Esophagus mucosa (tissue), 1 donor: ENCODE measurements at places on chromosomes 11 and 22. TPM values are rescaled to one million over a fixed set of nuclear protein-coding genes. Genes with fewer than 3 reads are reported as not detected.

DNA sequence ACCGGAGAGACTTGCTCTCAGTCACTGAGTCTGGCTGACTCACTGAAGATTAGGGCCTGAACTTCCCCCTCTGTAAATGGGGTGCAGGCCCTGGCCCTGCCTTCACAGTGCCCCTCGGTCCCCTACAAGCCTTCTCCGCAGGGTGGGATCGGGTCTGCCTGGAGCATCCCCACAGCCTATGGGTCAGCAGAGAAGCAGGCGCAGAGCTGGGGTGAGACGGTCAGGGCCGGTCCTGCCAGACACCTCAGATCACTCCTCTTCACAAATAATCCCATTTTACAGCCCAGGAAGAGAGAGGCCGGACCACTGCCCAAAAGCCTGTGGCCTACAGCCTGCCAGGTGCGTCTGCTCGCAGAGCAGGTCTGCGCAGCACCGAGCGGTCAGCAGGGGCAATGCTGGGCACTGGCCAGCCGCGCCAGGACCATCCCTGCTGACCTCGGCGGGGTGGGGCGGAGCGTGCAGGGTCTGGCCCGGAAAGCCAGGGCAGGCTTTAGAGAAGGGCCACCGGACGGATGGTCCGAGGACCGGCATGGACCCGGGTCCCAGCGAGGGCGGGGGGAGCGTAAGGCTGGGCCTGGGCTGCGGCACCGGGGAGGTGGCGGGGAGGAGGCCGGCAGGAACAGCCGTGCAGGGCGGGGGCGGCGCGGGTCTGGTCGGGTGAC is 522 bp upstream of the SEPTIN5 start:
- ATAC-seq = peak; percentile 3

GRCh38 chr11:111982019-111982464 is 43.2 kb upstream of the DLAT start:
- ATAC-seq = peak; percentile 81

DNA sequence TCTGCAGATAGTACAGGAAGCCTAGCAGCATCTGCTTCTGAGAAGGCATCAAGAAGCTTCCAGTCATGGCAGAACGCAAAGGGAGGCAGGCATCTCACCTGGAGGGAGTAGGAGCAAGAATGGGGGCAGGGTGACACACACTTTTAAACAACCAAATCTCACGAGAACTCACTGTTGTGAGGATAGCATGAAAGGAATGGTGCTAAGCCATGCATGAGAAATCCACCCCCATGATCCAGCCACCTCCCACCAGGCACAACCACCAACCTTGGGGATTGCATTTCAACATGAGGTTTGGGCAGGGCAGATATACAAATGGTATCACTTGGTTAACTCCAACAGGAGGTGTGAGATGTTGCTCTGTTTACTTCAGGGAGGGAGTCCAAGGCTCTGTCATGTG is 612.0 kb upstream of the KIRREL3 start:
- no peak for ATAC-seq

Gene GANAB
- total RNA-seq = 175 TPM

Gene GRAP2
- total RNA-seq = 0.92 TPM

GRCh38 chr11:122853971-122854446 is 15.7 kb downstream of the CRTAM start:
- ATAC-seq = no peak

Gene POLD4
- 61.7 TPM for total RNA-seq

Gene SNX32
- 0.12 TPM for total RNA-seq

DNA sequence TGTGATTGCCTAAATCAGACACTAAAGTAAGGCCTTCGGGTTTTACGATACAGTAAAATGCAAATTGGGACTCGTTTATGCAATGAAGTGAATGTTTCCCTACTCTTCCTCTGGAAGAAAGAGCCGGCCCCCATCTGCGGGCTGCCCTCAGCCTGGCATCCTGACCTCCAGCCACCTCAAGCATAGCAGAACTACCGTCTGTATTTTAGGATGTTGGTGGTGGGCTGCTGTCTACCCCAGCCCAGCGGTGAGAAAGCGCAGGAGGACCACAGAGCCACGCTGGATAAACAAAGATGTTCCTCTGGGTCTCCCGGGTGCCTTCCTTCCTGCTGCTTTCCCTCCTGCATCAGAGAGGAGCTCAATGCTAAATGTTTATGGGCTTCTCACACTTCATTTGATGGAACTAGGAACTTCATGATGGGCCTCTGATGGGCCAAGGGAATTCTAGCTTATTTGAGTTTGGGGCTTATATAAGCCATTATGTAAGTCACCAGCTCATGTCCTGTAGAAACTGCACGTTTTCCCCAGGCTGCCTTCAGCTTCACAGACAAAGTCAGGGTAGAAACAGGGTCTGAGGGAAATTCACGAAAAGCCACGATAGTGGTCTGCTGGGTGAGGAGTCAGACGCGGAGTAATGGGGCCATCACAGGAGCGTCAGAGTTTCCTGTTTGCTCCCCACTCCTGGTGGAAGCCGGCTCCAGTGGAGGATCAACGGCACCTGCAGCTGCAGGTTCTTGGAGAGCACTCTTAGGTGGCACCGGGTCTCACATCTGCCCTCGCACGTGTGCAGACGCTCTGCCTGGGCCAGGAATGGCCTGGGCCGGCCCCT is 287.4 kb downstream of the BRD1 start:
- ATAC-seq = no peak

- peak; percentile 17 for ATAC-seq
Measured at GRCh38 chr11:133835593-133836548, 9.4 kb downstream of the SPATA19 start.

DNA sequence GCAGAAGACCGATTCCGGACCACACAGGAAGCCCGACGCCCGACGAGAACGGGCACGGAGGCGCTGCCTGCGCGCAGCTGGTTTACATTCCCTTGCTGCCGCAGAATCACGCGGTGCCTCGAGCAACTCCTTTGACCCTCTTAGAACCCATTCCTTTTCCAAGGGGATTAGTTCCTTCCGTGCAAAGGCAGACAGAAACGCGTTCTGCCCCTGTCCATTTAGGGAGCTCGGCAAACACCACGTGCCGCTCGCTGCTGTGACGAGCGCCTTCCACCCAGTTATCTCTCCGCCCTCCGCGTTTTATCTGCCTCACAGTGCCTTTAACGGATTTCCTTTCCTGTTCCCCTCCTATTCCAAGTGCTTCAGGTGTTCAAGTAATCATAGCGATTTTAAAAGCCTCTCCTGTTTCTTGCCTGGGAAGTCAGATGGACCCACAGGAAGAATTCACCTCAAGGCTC is 24.1 kb upstream of the MICAL3 start:
- ATAC-seq = peak; percentile 36

GRCh38 chr22:44592126-44592823 is 94.2 kb upstream of the RTL6 start:
- ATAC-seq = no peak

DNA sequence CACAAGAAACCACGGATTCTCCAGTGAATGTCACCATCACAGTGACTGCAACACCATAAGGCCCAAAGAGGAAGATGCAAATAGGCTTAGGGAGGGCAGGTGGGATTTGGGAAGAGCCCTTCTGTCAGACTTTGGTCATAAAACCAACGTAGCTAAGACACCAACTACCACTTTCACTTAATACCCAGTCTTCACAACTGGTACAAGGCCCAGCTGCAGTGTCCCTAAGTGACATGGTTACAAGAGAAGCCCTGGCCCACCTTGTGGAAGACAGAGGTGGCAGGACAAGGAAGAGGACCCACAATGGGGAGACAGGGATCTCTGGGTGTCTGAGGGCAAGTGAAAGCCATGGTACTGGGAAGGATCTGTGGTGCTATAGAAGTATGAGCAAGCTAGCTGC is 10.0 kb downstream of the VSIG10L2 start:
- ATAC-seq = no peak

DNA sequence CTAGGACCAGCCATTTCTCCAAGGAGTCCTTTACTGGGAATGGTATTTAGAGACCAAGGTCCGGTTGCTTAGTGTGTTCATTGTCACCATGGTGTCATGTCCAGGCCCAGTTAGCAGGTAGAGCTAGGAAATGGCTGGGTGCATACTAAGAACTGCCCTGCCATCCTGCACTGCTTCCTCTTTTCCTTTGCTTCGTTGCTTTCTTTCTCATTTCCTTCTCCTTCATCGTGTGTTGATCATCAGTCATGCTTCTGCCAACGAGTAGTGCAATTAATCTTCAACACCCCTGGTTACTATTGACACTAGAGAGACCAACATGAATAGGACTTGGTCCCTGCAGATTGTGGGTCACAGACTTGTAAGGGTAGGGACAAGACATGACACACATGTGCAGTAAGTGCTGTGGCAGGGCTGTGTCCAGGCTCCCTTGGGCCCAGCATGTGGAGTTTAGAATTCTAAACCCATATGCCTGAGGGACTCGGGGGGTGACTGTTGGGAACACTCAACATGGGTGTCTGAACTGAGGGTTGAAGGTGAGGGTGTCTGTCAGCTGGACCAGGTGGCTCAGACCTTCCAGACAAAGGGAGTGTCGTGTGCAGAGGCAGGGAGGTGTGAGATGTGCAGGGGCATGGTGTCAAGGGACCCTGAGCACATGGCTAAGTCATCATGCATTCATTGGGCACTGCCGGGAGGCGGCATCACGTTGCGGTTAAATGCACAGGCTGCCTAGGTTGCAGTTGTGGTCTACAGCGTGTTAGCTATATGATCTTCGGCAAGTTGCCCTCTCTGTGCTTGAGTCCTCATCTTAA is 42.6 kb downstream of the ST14 start:
- ATAC-seq = no peak

GRCh38 chr11:10476342-10476741 is 21.3 kb downstream of the AMPD3 start:
- ATAC-seq = peak; percentile 21

- peak; percentile 24 for ATAC-seq
Measured at GRCh38 chr22:46432164-46433068, 96.9 kb downstream of the TRMU start.

DNA sequence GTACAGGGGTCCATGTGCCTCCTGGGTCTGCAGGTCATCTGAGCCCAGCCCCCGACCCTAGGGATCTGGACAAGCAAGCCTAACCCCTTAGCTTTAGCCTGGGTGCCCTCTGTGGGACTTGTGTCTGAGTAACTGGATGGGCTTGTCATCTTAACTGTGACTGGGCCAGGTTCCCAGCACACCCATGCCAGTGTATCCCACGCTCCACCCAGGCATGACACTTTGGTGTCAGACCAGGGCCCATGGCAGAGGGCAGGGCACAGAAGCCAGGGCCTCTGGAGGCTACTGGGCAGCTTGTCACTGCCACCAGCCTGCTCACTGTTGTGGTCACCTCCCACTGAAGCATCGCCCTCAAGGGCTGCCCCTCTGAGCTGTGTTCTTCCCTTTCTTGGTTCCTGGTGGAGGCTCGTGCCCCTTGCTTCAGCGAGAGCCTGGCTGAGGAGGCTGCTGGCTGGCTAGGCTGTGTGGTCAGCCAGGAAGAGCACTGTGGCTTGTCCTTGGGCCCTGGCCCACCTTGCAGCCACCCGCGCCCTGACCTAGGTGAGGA is 80.8 kb downstream of the ST3GAL4 start:
- ATAC-seq = peak; percentile 38

Gene OTUB1
- 78.9 TPM for total RNA-seq

DNA sequence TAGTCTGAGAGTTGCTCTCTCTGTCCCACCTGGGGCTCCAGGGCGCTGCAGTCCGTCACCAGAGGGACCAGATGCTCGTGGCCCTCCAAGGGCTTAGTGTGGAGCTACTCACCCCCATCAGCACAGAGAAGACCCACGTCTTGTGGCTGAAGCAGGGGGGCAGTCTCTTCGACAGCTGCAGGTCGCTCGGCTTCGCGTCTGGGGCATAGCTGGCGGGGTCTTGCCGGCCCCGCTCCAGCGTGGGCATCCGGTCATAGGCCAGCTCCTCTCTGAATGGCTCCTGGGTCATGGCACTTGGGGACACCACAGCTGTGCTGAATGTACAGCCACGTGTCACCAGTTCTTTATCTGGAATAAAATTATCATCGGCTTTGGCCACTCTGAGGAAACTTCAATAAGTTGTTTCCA is 608 bp downstream of the MLC1 start:
- ATAC-seq = no peak

Gene LYVE1
- total RNA-seq = 2.7 TPM

DNA sequence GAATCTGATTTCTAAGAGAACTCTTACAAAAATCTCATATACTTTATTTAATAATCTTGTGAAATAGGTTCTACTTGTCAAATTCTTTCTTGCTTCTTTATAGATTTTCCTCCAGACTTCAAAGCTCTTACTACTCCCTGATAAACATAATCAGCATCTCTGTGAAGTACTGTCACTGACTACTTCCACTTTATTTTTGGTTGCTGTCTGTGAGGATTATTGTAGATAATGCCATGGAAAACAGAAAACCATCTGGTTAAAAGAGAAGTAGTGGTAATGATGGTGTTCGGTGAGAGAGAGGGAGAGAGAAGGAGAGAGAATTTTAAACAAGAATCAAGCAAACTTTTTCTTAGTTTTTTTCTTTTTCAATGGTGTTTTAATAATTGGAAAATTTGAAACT is 152.3 kb downstream of the TMEM135 start:
- no peak for ATAC-seq

DNA sequence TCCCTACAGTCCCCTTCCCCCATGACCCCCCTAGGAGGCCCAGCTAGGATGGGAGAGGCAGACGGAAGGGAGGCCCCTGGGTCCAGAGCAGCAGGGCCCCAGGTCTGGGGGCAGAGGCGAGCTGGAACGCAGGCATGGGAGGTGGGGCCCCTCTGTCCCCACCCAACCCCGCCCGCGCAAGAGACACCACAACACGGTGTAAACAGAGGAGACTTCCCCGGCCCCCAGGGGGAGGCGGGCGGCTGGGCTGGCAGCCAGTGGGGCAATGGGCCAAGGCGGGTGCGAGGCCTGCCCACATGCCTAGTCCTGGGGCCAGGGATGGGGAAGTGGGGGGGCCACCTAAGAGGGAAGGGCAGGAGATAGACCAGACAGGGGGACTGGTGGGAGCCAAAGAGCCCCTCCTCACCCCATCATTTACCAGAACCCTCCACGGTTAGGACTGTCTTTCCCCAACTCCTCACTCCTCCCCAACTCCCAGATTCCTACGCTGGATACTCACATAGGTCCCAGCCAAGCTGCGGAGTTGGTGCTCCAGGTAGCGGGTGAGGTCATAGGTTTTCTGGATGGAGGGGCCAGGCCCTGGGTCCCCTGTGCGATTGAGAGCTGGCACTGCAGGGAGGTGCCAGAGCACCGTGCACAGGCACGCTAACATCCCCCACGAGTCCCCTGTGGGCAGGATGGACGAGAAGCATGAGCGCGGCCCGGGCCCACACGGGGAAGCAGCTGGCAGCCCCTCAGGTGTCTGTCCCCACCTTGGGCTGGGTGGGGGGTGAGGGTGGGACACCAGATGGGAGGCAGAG is 6.2 kb downstream of the CLCF1 start:
- ATAC-seq = no peak

DNA sequence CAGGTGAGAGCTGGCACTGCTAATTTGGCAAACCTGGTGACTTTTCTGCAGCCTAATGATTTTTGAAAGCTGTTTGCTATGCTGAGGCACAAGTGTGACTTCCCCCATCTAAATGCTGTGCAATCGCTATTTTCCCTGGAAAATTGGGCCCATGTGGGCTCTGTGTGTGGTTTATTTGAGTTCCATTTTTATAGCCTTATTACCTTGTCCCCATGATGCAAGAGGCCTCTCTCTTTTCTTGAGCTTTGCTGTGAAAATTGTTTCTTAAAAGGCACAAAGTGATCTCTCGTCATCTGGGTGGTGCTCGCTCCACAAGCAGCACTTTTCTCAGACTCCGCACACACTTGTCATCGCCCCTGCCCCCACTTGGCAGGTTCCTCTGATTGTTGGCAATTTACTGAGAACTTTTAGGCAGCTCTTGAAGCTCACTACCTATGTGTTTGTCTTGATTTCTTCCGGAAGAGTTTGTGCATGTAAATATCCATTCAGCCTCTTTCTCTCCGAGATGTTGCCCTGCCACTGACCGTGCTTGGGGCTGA is 24.9 kb downstream of the BMAL1 start:
- ATAC-seq = no peak

GRCh38 chr11:76410851-76411357 is 29.8 kb downstream of the GVQW3 start:
- no peak for ATAC-seq

- peak; percentile 91 for ATAC-seq
Measured at GRCh38 chr11:69460540-69461257, 20.8 kb upstream of the LINC01488 start.
